ENCODE measurements at places on chromosomes 1 and 21.

GRCh38 chr1:160342526-160342925 is 524 bp downstream of the COPA start:
- H3K27ac ChIP-seq, result no peak overlapping the region
- no peaks in the 10 kb centered on the region for H3K27me3 ChIP-seq
- no peaks in the 10 kb centered on the region for H3K36me3 ChIP-seq
- peaks cover 16% of the 10 kb centered on the region for H3K4me1 ChIP-seq
- H3K4me3 ChIP-seq, result peak overlapping the region; percentile 63

DNA sequence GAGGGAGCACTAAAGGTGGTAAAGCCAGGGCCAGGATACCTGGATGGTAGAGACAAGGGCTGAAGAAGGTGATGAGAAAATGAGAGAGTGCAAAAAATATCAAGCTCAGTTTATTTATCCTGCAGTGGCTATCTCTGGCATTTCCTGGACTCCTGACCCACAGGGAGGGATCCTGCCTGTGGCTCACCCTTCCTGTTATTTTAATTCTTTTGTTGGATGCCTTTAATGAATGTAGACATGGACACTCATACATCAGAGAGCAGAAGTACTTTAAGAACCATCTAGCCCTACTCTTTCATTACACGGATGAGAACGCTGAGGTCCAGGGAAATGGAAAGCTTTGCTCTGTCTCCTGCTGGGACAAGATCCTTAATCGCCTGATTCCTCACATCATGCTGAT is 20.6 kb downstream of the JUN start:
- no peaks in the 10 kb centered on the region for H3K36me3 ChIP-seq
- no peak overlapping the region for H3K4me3 ChIP-seq
- no peak for DNase-seq
- H3K27ac ChIP-seq, result no peak overlapping the region

DNA sequence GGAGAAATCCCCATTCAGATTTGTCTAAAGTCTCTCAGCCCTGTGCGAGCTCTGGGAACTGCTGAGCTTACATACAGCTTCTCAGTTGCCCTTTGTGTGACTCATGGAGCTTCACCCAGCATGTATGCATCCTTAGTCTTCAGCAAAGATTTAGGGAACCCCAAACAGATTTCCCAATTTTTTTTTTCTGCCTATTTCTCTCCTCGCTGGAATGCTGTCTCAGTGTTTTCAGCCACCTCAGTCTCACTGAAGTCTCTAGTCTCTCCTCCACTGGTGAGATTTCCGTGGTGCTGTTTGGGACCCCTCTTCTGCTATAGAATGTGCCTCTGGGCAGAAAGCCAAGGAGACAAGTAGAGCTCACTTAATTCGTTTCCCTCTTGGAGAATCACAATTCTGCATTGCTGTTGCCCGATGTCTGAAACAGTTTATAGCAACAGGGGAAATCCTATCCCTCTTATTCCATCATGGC is 28.1 kb upstream of the TXLNA start:
- no peaks in the 10 kb centered on the region for H3K36me3 ChIP-seq
- no peak overlapping the region for H3K4me3 ChIP-seq
- H3K27me3 ChIP-seq, result no peaks in the 10 kb centered on the region
- peak overlapping the region; percentile 76 for H3K27ac ChIP-seq
- H3K4me1 ChIP-seq, result peaks cover 11% of the 10 kb centered on the region
- DNase-seq, result peak; percentile 55

DNA sequence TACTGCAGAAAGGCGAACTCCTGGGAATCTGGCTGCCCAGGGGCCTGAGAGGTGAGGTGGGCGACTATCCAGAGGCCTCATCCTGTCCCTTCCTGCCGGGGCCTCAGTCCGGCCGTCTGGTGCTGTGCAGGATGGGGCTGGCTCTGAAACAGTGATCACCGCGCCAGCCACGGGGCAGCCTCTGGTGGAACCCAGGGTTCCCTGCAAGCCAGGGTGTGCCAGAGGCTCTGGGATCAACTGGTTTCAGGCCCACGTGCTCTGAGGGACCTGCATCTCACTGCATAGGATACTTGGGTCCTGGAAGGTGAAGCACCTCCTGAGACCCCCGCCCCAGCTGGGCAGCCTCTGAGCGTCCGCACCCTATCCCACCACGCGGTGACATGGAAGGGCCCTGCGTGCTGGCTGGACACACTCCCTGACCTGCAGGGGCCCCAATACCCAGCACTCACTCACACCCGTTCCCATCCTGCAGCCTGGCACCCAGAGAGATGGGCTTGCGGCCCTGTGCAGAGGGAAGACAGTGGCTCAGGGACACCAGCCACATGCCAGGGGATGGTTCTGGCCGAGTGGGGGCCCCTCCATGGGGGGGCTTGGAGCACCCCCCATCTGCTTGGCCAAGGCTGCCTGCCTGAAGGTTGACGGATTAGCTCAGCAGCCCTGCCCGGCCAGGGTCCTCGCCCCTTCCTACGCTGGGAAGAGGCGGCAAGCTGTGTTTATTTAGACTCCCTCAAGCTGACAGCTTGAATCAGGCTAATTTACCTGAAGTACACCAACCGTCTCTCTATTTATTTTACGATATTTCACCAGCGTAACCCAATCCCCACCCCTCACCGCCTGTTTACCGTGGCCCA is 64.3 kb upstream of the TTC34 start:
- no peak for DNase-seq
- H3K4me3 ChIP-seq, result no peak overlapping the region
- H3K4me1 ChIP-seq, result no peaks in the 10 kb centered on the region
- H3K27ac ChIP-seq, result no peak overlapping the region

- no peak for DNase-seq
- no peak overlapping the region for H3K27ac ChIP-seq
- H3K36me3 ChIP-seq, result no peaks in the 10 kb centered on the region
- peaks cover 14% of the 10 kb centered on the region for H3K4me1 ChIP-seq
- no peaks in the 10 kb centered on the region for H3K27me3 ChIP-seq
Observed at GRCh38 chr1:225733254-225733653, 44.4 kb upstream of the SRP9 start.

GRCh38 chr1:29584776-29585175 is 348.5 kb downstream of the PTPRU start:
- H3K4me3 ChIP-seq, result no peak overlapping the region
- H3K27me3 ChIP-seq, result no peaks in the 10 kb centered on the region
- H3K4me1 ChIP-seq, result no peaks in the 10 kb centered on the region
- no peak for DNase-seq

All from neural progenitor cell (in vitro differentiated cells).